ENCODE measurements at places on chromosomes 6 and 20.

GRCh38 chr6:27775796-27776184 is 136.4 kb downstream of the OR2B2 start:
- no peak for DNase-seq

DNA sequence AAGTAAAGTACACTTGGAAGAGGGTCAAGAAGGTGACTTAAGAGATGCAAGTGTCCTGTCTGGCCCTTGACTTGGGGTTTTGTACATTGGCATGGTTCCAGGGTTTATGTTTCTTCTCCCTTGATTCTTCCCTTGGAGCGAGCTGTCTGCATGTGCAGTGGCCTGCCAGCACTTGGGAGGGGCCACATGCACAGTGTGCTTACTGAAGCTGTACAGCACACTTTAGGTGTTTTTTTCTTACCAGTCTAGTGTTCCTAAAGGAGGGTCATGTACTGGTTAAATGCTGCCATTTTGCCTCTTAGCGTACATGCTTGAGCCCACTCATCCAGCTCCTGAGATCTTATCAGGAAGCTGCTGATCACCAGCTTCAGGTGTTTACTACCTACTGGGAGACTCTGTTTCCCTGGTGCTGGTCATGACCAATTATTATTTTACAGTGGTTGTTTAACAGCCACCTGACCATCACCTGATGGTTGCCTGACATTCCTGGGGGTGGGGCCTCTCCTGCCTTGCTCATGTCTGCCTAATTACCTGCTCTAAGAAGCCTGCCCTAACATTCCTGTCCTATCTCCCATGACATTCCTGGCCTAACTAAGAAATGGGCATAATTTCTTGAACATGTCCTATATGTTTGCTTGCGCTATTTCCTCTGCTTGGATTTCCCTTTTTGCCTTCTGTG is 182.9 kb downstream of the MCHR2 start:
- no peak for DNase-seq

DNA sequence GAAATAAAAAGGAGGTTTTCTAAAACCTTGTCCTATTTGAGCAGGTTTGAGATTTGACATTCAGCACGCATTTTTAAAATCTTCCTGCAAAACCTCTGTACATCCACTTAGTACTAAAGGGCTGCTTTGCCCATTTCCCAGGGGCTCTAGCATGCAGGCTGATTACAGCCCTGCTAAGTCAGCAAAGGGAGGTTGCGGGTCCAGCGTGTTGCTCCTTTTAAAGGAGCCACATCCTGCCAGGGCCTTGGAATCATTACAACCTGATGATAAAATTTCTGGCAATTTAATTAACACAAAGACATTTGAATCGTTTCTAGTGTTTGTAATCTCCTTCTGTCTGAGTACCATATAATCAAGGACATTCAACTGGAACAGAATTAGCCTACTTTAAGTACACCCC is 455.1 kb upstream of the CITED2 start:
- no peak for DNase-seq

DNA sequence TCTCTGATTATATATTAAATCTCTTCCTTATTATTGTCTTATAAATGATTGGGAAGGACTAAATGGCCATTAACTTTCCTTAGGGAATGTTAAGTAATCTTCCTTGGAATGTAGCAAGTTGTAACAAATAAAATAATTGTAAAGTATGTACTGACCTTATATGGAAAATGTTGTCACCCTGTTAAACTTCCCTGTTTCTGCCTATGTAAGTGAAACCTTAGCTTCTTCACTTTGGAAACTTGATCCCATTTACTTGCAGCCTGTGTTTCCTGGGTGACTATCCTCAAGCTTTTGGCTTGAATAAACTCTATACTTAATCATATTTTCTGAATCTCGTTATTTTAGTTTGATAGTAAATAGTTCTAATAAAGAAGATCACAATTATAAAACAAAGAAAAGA is 519.5 kb upstream of the PTCHD4 start:
- no peak for DNase-seq

All from HepG2 (cell line).